ENCODE measurements at places on chromosomes 1 and 21.

- no peak for DNase-seq
Observed at GRCh38 chr1:63480057-63480456, 43.0 kb downstream of the ITGB3BP start.

GRCh38 chr1:205061665-205062069 is 18.7 kb downstream of the CNTN2 start:
- DNase-seq, result peak; percentile 76

- DNase-seq, result no peak
Observed at GRCh38 chr1:11013160-11013531, 692 bp downstream of the TARDBP start.

DNA sequence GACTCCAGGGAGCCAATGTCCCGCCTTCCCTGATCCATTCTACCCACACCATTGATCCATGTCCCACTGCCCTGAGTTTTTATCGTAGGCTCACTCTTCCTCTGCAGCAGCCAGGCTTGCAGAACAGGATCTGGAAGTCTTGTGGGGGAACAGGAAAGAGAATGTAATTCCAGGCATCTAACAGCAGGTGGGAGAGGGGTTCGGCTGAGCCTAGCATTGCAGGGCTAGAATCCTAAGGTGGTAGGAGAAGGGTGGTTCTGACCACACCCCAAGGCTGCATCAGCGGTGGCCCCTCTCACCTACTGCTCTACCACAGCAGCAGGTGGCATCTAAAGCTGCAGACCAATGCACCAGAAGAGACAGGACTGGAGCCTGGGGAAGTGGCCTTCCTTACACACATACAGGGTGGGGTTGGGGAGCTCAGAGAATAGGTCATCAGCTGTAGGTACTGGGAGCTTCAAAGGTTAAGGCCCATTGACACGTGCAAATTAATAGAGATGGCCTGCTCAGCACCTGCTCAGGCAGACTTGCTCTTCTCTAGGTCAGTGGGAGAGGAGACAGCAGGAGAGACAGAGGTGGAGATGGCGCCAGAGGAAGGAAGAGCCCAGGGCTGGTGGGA is 20.5 kb downstream of the KNCN start:
- DNase-seq, result no peak

DNA sequence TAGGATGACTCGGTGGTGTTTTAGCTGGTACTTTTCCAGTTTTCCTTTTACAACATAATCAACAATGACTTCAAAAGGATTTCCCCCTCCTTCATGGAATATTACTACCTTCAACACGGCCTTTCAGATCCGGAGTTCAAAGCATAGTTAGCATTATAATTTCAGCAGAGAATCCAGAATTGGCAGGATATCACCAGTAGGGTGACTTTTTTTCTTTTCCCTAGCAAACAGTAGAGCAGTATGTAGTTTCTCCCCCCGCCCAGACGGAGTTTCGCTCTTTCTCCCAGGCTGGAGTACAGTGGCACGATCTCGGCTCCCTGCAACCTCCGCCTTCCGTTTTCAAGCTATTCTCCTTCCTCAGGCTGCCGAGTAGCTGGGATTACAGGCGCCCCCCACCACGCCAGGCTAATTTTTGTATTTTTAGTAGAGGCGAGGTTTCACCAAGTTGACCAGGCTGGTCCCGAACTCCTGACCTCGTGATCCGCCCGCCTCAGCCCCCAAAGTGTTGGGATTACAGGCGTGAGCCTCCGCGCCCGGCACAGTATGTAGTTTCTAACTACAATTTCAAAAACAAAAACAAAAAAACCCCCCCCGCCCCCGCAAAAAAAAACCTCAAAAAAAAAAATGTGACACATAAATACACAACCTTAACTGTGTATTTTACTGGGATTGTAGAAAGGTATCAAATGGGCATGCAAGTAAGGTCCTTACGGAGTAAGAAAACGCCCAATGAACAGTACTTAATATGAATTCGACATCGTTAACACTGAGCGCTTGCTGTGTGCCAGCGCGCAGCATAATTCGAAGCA is 1.5 kb upstream of the COX20 start:
- peak; percentile 76 for DNase-seq

DNA sequence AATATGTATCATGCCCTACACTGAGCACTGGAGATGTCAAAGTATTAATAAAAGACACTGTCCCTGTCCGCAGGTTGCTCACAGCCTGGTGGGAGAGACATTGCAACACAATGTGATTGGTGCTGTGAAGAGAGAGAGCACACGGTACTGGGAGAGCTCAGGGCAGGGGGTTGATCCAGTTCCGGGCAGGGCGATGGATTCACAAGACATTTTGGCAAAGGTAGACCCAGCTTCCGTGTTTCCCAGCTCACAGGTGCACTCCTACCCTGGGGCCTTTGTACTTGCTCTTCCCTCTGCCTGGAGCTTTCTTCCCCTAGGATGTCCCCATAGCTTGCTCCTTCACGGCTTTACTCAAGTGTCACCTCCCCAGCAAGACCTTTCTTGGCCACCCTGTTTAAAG is 1.4 kb downstream of the PLA2G5 start:
- no peak for DNase-seq

Measured in suppressor macrophage treated with lipopolysaccharide for 4 hours (primary cell).